ENCODE measurements at places on chromosomes 4 and X.

- DNase-seq, result no peak
Measured at GRCh38 chrX:64188901-64189300, 16.6 kb downstream of the AMER1 start.

DNA sequence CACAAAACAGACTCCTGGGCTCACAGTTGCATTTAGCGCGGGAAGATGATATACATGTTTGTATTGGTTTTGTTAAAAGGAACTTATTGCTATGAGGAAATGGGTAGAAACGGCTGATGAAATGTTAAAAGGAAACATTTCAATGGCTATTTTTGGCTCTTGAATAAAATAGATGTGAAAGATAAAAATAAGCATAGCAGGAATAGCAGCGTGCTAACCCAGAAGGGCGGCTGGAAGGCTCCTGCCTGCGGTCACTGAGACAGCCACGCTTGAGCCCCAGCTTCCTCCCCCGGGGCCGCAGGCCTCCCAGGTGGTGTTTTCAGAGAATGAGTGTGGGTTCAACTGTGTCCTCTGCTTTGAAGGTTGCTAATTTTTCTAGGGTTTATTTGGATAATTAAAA, 35.0 kb upstream of the CLCN4 start:
- DNase-seq, result no peak

DNA sequence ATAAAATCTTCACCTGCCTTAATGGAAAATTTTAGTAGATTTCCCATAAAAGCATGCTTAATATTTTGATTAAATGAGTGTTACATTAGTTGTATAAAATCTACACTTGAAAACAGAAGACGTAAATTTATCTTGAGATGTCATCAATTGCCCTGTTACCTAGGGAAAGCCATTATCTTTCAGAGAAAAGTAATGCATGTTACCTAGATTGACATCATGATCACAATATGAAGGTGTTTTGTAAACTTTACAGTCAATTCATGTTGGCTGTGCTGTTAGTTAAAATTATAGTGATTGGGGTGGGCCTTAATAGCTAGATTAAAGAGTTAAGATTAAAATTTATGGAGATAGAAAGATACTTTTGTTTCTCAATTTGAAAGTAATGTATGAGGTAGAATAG, 293.2 kb upstream of the PCDH18 start:
- DNase-seq, result no peak

DNA sequence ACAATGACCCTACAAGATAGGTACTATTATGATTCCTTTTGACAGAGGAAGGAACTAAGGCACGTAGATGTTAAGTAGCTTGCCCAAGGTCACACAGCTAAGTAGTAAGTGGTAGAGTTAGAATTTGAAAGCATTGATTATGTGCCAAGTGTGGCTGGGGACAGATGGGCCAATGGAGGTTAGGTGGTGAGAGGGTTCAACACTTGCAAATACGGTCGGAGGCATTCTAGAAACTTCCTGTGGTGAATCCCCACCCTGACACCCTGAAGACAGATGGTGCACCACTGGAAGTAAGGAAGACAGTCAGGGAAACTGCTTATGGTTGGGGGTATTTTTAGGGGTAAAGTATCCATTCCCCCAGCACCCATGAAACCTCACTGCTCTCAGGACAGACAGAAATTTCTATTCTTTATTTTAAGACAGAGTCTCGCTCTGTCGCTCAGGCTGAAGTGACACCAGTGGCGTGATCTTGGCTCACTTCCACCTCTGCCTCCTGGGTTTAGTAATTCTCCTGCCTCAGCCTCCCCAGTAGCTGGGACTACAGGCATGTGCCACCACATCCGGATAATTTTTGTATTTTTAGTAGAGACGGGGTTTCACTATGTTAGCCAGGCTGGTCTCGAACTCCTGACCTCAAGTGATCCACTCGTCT, 142.5 kb downstream of the RASL11B start:
- DNase-seq, result no peak

DNA sequence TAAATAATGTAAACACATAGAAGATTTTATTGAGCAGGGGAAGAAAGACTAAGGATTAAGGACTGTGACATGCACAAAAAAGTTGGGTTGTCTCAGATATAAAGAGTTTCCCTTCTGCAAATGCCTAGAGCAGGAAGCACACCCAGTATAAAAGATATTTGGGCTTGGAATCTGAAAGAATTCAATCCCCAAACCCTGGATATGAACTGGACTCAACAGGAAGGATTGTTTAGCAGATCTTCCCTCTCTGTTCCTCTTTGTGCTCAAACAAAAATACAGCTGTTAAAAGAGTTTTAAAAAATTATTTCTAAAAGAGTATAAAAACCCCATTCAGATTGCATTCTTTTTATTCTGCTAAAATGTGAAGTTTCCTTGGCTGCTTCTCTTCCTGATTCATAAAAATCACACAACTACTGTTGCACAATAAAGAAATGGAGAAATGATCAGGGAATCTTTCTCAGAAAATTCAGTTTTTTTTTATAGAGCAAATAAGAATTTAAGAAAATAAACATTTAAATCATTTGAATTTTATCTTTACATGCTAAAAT, 71.4 kb downstream of the PDLIM5 start:
- DNase-seq, result no peak

- no peak for DNase-seq
Measured at GRCh38 chr4:78953769-78954666, 14.8 kb upstream of the PAQR3 start.

GRCh38 chr4:53752124-53752523, 160.8 kb upstream of the LNX1 start:
- no peak for DNase-seq

DNA sequence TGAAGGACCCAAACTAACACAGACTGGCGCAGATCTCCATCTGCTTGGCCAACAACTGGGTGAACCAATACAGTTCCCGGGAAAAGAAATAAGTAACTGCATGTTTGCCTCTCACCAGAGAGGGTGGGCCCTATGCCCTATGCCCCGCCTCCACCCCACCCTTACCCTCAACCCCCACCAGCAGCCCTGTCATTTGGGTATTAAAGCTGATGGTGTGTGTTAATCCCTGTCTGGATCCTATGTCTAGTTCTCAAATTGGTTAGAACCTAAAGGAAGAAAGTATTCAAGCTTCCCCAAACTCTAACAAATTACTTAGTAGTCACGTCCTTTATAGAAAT, 19.0 kb downstream of the SMPX start:
- DNase-seq, result no peak

- DNase-seq, result no peak
Measured at GRCh38 chr4:105598787-105599186, 46.4 kb downstream of the ARHGEF38 start.

DNA sequence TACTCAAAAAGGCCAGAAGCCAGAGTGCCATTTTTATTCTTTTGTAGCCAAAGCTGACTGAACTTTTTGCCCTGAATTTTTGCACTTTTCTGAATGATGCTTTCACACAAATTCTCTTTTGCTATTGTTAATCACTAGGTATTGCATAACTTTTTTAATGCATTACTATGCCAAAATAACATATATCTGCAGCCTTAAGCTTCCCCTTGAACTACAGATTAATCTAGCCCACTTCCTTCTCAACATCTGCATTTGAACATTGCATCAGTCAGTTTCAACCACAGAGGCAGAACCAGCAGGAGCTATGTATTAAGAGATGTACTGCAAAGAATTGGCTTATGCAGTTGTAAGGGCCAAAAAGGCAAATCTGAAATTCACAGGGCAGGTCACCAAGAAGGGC, 197.6 kb upstream of the GYPA start:
- no peak for DNase-seq

DNA sequence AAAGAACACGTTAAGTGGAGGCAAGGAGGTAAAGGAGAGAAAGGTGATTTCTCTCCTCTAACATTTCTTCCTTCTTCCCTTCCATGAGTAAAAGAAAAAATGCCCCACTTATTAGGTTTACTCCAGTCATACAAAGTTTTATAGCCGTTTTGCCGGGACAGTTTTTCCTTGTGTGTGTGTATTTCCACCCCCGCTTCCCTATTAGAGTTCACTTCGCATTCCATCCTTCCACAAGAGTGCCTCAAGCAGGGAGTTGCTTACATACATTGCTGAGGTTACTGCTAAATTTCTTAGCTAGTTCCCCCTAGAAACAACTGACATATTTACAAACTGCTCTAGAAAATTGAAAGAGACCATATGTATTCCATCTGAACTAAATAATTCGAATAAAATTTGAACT, 45.2 kb upstream of the BMP15 start:
- no peak for DNase-seq

Data from CD4-positive, alpha-beta T cell treated with Interleukin-10 for 1 hour (primary cell).